PC-3 (cell line): ENCODE measurements at places on chromosomes 11 and 22. TPM values are rescaled to one million over a fixed set of nuclear protein-coding genes. Genes with fewer than 3 reads are reported as not detected.

TRIM64 gene
- total RNA-seq: not detected in 2 replicates

CTSW gene
- 0.11 TPM in 1 of 2 replicates, not detected in the other for total RNA-seq

SHANK2 gene
- 33.2 and 45.0 TPM in 2 replicates for total RNA-seq

- no peak for DNase-seq
Observed at GRCh38 chr22:25566898-25567235, 2.4 kb downstream of the GRK3 start.

GRCh38 chr22:43205261-43205691, 18.3 kb upstream of the TTLL12 start:
- DNase-seq: no peak

- DNase-seq: no peak
Observed at GRCh38 chr11:30392221-30392784, 69.4 kb downstream of the ARL14EP start.

DNA sequence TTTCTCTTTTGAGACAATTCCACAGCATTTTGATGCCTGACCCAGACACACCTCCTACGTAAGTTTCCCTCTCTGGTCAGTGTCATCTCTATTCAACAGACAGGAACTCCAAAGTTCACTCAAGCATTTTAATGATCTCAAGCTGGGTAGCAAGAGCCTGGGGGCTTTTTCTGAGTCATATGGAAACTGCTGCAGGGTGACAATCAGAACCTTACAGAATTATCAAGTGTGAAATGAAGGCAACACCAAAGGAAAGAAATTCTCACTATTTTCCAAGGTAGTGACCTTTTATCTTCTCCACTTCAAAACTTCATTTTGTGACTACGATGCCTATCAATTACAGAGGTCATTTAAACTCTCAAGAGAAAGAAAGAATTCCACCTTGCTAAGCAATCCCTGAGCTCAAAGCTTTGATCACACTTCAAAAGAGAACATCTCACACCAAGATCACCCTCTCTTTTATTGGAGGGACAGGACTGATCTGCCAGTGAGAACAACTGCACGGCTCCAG, 229.0 kb upstream of the ZC3H12C start:
- peak; percentile 15 for DNase-seq

DNA sequence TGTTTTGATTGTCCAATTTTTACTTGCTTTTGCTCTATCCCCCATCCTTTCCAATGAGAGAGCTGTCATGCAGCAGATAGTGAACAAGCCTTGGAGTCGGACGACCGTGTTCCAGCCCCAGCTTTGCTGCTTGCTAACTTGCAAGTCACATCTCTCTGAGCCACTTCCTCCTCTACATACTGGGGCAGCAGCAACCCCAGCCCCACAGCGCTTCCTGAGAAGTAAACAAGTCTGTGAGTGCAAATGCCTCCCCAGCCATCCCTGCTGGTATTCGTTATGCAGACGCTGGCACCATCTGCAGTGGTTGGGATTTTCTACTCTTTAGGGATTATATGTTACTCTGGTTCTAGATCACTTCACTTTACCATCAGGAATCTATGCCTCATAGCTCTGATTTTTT, 35.0 kb downstream of the TPBGL start:
- no peak for DNase-seq

- no peak for DNase-seq
Observed at GRCh38 chr11:127675581-127675980, 675.0 kb upstream of the KIRREL3 start.

GRCh38 chr11:200224-201003, 6.8 kb downstream of the BET1L start:
- no peak for DNase-seq

GRCh38 chr11:46942172-46942571, 5.6 kb downstream of the CSTPP1 start:
- DNase-seq: no peak

- DNase-seq: peak; percentile 52
Observed at GRCh38 chr11:62611705-62612365, 740 bp downstream of the EML3 start.

DNA sequence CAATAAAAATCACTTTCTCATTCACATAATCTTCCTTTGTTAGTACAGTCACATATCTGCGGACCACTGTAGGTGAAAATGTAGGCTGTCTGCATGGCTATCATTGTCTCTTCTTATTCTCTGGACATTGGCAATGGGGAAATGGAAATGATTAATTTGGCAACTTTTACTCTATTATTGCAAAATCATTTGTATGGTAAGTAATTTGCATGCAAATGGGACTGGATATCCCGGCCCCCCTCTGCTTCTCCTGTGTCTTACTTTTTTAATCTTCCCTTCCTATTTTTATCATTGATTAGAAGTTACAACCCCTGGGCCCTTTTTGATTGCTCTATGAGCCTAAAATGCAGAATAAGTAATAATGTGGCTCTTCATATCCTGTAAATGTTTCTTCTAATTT, 6.0 kb downstream of the GRK3 start:
- DNase-seq: no peak

GRCh38 chr22:20741634-20742581, 32.0 kb upstream of the SERPIND1 start:
- peak; percentile 65 for DNase-seq

GRCh38 chr22:49975543-49976389, 15.2 kb downstream of the PIM3 start:
- DNase-seq: no peak

GRCh38 chr11:44188643-44189042, 93.2 kb downstream of the EXT2 start:
- no peak for DNase-seq

DNA sequence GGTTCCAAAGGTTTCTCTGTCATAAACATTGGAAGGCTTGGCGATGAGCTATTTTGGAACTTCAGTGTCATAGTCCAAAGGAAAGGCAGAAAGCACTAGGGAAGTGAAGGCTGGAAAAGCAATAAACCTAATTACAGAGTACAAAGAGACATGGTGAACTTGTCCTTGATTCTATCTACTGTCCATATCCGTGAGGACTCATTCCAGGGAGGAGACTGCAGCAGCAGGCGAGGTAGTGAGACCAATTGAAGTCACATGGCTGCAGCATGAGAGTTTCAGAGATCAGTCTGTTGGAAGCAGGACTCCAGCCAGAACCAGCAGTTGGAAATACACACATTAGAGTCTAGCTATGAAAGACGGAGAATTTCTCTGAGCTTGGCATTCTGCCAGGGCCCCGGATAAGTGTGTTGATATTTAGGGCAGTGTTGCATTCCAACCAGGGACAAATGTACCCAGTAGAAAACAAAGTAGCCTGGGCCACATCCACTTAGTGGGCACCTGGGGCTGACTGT, 54.1 kb upstream of the ARHGAP42 start:
- peak; percentile 10 for DNase-seq

GRCh38 chr11:26254378-26254777, 77.6 kb upstream of the ANO3 start:
- no peak for DNase-seq

DNA sequence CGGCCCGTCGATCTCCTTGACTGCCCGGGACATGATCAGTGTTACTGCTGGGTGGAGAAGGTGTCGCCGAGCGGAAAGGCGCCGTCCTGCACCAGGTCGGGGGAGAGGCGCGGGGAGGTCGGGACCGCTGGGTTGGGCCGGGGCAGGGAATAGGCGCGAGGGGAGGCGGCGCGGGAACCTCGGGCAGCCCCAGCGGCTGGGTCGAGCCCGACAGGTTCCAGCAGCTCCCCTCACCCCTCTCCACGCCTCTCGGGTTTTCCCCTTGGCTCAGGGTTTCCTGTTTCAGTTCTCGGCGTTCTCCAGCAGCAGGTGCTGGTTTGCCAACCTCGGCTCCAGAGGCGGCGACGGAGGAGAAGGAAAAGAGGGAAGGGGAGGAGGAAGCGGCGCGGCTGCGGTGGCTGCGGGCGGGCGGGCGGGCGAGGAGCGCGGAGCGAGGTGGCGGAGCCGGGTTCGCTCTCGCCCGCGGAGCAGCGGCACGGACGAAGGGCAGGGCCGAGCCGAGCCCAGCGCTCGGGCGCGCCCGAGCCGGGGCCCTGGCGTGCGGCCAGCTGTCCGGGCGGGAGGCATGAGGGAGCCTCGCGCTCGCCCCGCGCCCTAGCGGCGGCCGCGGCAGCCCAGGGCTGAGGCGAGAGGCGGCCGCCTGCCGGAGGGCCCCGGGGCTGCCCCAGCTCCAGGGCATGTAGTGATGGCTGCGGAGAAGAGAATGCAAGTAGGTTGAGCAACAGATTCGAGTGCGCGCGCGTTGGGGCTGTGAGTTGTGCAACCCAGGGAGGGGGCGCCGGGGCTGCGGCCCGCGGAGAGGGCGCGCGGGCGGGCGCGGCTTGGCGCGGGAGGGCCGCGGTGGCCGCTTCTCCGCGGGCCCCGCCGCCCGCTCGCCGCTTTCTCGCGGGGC, at the start of gene ZC3H12C:
Gene ZC3H12C (plus strand): TSS at position 878 of the 892 bp plus-strand sequence. CDS start 20 bp downstream, outside the sequence.
- DNase-seq: peak; percentile 96

DNA sequence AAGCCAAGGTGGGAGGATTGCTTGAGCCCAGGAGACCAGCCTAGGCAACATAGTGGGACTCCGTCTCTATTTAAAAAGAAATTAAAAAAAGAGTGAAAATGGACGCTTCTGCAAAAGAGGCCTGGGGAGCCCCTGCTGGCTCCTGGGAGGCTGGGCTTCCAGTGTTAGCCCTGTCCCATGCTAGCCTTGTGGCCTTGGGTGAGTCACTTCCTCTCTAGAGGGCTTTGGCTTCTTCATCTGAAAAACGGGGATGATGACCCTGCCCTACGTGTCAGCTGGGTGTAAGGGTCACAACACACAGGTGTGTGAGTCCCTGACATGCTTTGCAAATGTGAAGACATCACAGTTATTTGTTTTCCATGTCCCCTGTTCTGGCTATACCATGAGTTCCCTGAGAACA, 32.8 kb downstream of the FAM227A start:
- no peak for DNase-seq

GRCh38 chr11:94806014-94806413, 37.9 kb downstream of the AMOTL1 start:
- no peak for DNase-seq

DNA sequence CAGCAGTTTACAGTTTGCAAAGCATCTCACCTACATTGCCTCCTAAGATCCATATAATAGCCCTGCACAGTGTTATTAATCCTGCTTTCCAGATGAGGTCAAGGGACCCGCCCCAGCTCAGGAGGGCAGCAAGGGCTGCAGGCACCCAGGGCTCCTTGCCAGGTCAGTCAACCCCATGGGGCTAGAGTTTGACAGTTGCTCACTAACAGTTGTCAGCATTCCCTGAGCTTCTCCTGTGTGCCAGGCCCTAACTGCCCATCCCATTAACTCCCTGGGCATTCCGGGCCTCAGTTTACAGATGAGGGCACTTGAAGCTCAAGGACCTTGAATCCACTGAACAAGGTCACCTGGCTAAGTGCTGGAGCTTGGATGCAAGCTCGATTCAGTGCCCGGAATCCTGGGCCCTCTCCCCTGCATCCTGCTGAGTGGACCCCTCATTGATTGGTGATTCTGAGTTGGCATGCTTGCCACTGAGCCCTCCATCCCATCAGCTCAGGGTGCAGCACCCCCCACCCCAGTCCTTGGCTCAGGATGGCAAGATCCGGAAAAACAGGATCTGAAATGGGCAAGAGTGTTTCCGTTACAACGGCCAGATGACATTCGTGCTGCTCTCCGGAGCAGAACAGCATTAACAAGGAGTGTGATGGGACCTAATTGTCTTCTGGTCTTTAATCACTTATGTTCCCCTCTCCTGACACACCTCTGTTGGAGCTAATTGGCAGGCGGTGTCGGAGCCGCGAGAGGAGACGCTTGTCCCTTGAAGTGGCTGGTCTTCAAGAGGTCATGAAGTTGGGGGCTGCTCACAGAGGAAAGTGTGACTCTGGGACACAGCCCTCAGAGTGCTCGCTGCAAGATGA, 87.4 kb upstream of the SHISAL1 start:
- DNase-seq: no peak

DNA sequence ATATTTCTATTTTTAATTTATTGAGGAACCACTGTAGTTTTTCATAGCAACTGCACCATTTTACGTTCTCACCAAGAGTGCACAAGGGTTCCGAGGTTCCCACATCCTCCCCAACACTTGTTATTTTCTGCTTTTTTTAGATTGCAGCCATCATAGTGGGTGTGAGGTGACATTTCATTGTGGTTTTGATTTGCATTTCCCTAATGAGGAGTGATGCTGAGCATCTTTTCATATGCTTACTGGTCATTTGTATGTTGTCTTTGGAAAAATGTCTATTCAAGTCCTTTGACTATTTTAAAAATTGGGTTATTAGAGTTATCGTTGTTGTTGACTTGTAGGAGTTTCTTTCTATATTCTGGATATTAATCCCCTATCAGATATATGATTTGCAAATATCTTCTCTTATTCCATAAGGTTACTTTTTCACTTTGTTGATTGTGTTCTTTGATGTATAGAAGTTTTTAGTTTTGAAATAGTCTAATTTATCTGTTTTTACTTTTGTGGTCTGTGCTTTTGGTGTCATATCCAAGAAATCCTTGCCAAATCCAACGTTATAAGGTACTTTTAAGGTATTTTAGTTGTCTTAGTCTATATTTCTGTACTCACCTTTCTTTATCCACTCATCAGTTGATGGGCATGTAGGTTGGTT, 9.0 kb downstream of the NEAT1 start:
- no peak for DNase-seq

- no peak for DNase-seq
Observed at GRCh38 chr11:131993246-131993645, 622.8 kb downstream of the NTM start.

DNA sequence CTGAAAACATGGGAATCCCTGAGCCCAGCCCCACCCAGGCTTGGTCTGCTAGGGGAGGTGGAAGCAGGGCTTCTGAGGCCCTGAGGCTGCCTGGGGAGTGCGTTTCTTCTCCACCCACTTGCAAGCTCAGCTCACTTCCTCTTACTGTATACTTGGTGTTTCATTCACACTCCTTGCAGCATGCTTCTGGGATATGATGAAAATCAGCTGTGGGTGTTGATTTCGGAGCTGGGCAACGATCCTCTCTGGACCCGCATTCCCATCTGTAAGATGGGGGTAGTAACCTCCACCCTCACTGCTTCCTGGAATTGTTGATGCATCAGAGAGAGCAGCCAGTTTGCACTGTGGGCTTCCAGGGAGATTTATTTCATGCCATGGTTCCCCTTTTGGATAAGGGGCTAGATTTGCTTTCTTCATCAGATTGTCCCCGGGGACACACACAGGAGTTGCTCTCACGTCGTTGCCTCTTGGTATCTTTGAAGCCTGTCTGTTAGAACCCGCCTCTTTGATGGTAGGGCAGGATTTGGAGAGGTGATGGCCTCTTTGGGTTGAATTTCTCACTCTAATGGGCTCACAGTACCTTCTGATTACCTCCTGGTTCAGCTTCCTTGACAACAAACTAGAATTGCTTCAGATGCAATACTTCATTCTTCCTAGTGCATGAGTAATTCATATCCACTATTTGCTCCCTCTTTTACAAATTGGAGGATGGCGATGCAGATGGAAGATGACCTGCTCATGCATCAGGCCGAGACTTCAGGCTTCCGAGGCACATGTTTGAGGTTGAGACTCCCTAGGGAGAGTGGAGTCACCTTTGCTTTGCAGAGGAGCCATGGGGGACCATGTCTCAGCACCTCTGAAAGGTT, 40.4 kb downstream of the BCR start:
- DNase-seq: no peak
